ENCODE measurements at places on chromosomes 4 and X.

- no peak for DNase-seq
These were observed 29.4 kb downstream of the XG start for GRCh38 chrX:2781226-2781571.

DNA sequence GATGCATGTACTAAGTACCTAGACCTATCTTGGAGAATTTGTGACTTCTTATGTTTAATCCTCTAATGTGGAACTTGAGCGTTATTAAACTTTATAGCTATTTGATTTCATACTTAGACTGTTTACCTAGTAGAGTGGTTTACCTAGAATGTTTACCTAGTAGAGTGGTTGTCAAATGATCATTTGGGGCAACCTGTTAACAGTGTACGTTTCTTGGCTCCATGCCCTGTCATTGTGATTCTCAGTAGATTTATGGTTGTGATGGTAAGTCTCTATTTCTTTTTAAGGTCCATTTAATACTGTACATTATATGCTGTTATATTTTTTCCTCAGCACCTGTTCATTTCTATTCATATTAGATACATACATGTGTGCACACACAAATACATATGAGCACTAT is 233.0 kb upstream of the MAD2L1 start:
- DNase-seq = no peak

- DNase-seq = no peak
These were observed 97.3 kb downstream of the SORCS2 start for GRCh38 chr4:7289589-7289988.

- no peak for DNase-seq
These were observed 64.9 kb downstream of the ANKRD17 start for GRCh38 chr4:73193659-73194058.

DNA sequence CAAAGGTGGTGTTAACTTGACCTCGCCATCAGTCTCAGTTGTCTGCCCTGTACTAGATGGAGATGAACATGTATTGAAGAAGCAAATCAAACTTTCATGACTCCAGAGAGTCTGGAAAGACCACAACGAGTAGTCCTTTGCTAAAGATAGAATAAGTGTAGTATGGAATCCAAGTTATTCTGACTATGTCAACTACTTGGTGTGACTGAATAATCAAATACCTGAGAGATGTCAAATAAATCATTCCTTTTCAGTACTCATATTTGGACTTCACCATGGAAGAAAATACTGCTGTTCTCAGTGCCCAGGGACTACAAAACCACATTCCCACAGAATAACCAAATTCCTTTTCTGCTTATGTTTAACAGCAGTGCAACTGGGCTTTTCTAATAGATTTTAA is 161.2 kb upstream of the SPRY1 start:
- no peak for DNase-seq

GRCh38 chrX:15749642-15750610 is 11.9 kb downstream of the CA5B start:
- no peak for DNase-seq

DNA sequence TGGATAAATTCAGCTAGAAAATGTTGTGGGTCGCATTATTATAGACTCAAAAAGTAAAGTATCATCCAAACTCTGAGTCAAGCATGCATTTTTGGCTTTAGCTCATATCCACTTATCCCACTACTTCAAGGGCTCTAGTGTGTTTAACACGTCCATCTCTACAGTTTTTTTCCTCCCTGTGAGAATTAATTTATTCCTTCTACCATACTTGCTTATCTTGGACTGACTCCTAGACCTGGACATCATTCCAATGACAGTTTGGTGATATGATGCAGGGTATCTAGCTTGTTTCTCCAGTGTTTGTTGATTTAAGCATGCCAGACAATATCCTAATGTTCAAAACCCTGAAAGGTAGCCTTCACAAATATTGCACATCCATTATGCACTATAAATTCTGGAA is 1037.1 kb upstream of the INTU start:
- no peak for DNase-seq

GRCh38 chr4:140092094-140092851 is 61.7 kb downstream of the MAML3 start:
- DNase-seq = peak; percentile 74

GRCh38 chr4:89836031-89836745 is 773 bp downstream of the SNCA start:
- DNase-seq = peak; percentile 63

GRCh38 chr4:80266902-80267380 is 477 bp downstream of the FGF5 start:
- peak; percentile 59 for DNase-seq

- no peak for DNase-seq
These were observed 11.3 kb upstream of the SLC9A7 start for GRCh38 chrX:46770000-46770816.

GRCh38 chr4:109432203-109432602 is 1.4 kb upstream of the SEC24B start:
- no peak for DNase-seq

GRCh38 chr4:91826186-91826585 is 477.6 kb upstream of the GRID2 start:
- DNase-seq = no peak

- DNase-seq = peak; percentile 18
These were observed 46.1 kb downstream of the DCX start for GRCh38 chrX:111365770-111366325.

DNA sequence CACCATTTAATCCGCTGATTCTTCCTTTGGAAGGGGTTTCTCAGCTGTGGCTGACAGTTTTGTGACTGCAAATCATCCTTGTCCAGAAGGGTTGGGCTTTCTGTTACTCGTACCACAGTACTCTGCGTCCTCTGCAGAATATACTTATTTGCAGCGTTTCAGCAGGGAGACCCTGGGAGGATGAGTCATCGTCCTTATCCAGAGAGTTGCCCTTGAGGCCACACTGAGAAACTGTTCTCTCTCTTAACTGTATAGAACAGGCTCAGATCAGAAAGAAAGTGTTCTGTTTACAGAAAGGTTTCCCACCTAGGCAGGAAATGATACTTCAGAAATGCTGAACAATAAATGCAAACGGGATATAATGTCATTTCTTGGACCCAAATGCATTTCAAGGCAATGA is 47.8 kb upstream of the DDX53 start:
- peak; percentile 5 for DNase-seq

- no peak for DNase-seq
These were observed 326.8 kb upstream of the CPEB2 start for GRCh38 chr4:14675279-14675985.

GRCh38 chr4:164997324-164997723 is 19.9 kb upstream of the TRIM61 start:
- DNase-seq = no peak

DNA sequence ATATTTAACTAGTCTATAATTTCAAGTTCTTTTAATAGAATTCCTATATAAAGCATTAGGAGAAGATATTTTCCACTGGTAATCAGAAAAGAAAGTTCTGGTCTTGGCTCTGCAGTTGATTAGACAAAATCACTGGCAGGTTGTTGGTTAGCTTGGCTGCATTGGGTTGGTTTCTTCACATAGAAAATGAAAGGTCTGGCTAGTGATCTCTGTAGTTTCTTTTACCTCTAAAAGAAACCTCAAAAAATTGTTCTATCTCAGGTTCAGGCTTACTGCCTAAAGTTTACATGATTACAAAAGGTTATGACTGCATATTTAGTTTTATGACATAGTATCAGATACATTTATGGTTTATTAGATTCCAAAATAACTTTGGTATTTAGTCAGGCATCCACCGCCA is 95.8 kb upstream of the NAP1L5 start:
- DNase-seq = no peak

DNA sequence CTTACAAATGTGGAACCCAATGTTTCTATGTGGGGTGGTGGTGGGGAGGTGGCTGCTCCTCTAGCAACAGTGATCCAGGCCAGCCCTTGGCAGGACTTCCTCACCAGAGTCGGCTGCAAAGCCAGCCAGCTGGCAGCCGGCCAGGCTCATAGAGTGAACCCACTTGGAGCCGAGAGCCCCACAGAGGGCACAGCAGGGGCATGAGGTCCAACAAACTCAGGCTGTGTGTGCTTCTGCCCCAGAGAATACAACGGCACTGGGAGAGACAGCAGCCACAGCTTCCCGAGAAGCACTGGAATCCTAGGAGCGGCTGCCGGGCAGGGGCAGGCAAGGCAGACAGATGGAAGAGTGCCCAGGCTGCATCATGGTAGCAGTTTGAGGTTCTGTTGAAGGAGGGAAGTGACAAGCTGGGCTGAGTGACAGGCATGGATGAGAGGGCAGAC is 23.5 kb upstream of the SOWAHD start:
- DNase-seq = peak; percentile 35

DNA sequence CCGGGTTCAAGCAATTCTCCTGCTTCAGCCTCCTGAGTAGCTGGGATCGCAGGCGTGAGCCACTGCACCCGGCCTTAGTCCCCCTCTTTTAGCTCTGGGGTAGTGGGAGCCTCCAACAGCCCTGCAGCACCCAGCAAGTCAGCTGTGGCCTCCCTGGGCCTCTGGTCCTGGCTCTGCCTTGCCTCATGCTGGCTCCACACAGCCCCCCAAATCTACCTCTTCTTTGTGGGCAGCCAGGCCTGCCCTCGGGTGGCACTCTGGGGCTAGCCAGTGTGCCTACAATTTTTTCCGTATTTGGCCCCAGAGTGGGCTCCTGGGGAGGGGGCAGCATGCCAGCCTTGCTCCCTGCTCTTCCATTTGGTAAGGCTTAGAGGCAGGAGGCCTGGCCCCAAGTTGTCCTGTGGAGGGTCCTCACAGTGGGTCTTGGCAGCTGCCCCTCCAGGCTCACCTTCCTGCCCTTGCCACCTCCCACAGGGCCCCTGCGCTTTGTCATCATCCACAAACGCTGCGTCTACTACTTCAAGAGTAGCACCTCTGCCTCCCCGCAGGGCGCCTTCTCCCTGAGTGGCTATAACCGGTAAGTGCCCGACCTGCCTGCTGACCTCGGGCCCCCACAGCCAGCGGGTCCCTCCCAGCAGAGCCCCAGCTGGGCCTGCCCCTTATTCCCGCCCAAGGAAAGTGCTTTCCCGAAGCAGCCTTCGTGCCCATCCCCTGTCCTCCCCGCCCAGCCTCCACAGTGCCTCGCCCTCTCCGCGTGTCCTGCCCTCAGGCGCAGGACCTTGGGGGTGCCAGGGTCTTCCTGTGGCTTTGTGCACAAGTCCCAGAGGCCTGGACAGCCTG is 21.0 kb upstream of the ADD1 start:
- DNase-seq = no peak

GRCh38 chrX:37076983-37077382 is 68.8 kb downstream of the FAM47C start:
- DNase-seq = no peak

DNA sequence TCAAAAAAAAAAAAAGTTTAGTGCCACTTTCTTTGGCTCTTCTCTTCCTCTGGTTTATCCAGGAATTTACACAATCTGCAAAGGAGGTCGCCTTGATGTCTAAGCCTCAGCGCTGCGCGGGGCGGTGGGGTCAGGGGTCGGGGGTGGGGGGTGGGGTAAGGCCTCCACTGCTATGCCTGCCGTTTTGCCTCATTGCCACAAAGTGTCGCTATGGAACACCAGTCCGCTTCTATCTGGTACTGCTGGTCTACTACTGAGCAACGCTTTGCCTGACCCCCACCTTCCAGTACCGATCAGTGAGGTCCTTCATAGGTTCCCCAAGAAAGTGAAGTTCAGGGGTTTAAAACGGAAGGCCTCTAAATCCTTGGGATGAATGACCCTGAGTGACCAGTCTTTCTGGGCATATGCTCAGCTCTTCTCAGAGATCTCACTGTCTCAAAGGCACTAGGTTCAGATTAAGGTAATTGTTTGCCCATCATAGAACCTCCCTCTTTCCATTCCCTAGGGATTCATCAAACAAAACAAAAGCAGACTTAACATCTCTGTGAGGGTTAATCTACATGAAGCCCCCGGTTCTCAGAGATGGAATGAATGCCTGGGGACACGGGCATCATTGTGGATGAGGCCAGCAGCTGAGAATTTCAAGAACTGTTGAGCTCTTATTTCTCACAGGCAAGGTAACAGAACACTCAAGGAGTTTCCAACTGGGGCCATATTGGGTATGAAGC is 16.9 kb upstream of the TSR2 start:
- no peak for DNase-seq

- no peak for DNase-seq
These were observed 31.9 kb upstream of the TLR2 start for GRCh38 chr4:153652051-153652784.

DNA sequence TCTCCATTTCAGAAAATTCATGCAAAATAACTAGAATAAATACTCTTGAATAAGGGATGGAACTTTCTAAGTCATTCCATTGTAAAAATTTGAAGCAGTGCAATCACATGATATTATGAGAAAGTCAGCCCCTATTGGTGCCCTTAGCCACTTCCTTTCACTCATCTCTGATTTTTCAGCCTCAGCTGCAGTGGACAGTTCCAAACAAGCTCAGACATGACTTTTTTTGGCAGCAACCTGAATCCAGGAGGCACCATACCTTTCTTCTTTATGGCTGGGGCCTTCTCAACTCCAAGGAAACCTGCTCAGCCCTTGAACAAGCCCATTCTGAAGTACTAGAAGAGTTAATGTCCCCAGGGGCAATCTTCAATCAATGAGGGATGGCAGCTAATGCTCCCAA is 40.5 kb downstream of the MAPK10 start:
- no peak for DNase-seq

DNA sequence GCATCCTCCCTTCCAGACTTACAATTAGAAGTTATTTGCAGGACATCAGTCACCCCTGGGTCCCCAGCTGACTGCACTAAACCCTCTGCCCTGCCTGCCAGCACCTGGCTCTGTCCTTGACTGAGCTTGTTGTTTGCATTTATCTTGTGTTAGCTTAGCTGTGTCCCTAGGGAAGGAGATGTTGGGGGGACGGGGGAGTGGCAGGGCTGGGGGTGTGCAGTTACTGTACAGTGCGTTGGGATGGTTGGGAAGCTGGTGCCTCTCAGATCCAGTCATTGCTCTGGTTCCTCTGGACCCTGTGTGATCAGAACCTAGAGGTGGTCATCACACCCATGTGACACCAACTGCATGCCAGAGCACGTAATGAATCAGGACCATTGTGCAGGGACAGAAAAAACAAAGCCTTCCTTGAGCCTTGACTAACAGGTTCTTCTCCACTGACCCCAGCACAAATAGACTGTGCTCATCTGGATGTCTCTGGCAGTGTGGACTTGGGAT is 32.7 kb upstream of the PROM1 start:
- DNase-seq = no peak

DNA sequence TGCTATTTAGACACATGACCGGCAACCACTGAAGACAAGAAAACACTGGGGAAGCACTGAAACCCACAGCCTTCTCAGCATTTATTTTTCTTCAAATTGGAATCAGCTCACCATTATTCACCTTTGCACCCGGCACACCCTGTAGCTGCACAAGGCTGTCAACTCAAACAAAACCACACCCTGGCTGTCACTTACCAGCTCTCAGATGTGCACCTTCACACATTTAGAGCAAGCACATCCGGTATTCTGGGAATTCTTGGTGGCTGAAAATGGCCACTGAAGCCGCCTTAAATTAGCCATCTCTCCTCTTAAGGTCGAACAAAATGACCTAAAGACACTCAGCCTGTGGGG is 5.9 kb downstream of the ZFYVE28 start:
- no peak for DNase-seq

GRCh38 chr4:19844446-19844845 is 407.3 kb upstream of the SLIT2 start:
- no peak for DNase-seq

- DNase-seq = no peak
These were observed 135.2 kb downstream of the SLIT2 start for GRCh38 chr4:20386906-20387305.

All from SK-N-SH (cell line).